Activated CD4-positive, alpha-beta memory T cell treated with anti-CD3 and anti-CD28 coated beads, Interleukin-2, amount 10 ng/mL, durations not matched to agents 7 days and 5 days (primary cell): ENCODE measurements at places on chromosomes 16 and 17.

DNA sequence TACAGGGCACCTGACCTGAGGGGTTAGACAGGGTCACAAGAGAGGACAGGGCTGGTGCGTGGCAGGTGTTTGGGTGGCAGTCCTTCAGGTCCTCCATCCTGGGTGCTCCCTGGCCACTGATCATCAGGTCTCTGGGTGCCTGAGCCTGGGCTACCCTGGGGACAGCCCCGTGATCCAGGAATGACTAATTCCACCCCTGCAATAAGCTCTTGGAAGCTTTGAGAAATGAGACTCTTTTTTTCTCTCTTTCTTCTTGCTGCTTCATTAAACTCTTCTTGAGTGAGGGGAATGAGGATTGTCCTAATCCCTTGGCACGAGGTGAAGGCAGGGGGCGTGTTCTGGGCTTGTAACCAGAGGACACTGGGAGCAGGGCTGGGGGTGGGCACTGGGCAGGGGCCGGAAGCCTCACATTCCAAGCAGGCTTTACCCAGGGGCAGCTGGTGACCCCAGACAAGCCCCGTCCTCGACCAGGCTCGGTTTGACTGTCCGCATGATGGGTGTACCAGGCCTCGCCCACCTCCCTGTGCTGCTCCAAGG, 21.4 kb upstream of the SPNS2 start:
- DNase-seq: no peak

DNA sequence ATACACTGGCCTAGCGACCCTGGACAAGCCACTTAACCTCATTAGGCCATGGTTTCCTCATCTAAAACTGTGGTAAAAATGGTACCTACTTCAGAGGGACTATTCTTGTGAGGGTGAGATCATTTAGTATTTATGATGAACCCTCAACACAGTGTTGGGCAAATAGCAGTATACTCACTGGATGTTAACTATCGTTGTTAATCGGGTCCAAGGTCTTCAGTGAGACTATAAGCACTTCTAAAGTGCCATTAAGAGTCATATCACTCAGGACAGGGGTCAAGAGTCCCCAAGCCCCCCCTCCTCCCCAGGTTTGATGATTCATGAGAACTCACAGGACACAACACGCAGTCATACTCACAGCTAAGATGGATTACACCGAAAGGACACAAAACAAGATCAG, 11.0 kb downstream of the TK2 start:
- DNase-seq: no peak

GRCh38 chr16:81593481-81593880, 148.9 kb downstream of the CMIP start:
- no peak for DNase-seq

DNA sequence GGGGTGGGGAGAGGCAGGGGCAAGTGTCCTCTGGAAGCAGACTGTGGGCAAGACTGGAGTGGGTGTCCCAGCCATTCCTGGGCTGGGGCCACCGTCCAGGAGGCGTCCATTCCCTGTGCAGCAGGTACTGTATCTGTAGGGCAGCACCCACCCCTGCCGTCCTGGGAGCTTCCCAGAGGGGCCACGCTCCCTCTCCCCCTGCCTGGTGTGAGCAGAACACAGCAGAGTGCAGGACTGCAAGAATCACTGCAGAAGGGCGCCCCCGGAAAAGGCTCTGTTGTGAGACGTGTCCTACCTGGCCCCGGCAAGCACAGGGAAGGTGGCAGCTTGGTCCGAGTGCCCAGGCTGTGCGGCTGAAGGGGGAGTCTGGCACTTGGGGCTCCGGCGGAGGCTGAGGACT, 70.3 kb downstream of the KLHDC4 start:
- no peak for DNase-seq

DNA sequence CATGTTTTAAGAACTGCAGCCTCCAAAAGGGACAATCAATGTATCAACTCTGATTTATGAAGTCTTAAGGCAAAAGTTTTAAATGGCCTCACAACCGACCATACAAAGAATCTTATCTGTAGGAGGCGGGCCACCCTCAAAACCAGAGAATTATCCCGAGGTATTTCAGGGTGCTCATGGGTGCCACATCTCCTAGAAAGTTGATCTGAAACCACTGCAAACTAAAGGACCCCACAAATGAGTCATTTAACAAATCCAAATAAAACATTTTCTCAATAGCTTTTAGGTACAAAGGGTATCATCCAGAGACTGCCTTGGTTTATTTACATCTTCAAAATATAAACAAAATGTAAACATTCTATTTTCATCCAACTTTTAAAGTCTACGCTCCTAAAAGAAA, 6.8 kb downstream of the ERN1 start:
- no peak for DNase-seq

DNA sequence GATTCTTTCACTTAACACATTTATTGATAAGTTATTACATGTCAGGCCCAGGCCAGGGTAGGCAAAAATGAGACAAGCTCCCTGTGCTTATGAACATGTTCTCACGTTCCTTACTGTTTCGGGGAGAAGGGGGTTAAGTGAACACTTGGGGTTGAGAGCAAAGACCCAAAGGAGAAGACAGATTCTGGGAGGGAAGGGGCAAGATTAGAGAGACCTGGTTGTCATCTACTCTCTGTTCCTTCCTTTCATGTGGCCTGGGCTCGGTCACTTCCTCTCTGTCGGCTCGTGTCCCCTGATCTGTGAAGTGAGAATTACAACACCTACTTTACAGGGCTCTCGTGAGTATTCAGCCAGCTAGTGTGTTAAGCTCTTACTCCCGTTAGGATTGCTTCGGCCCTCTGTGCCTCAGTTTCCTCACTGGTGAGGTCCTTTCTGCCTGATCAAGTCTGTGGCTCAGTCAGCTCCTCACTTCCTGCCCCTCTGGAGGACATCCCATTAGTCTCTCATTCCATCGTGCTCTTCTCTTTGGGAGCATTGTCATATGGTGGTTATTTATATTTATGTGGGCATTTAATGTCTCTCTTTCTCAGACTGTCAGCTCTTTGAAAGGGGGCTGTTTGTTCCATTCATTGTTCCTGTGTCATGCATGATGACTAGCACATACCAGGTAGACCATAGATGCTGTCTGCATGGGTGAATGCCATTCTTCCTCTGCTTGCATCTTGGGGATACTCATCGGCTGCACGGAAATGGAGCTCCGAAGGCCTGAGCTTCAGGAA, 38.9 kb downstream of the PLCG2 start:
- DNase-seq: no peak

GRCh38 chr17:8148560-8148959, 3.6 kb downstream of the PER1 start:
- DNase-seq: no peak

DNA sequence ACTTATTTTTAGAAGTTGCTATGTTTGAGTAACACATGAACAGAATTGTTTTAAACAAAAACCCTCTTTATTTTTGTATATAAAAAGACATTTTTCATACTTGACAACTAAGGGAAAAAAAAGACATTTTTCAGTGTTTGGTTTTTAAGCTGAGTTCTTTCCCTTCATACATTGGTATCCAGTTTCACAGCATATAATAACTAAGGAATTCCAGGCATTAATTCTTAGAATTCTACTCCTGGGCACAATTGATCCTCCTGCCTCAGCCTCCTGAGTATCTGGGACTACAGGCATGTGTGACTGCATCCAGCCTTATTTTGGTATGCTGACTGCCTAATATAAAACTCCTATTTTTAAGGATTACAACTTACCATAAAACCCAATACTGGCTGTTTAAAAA, 8.4 kb downstream of the FBXO47 start:
- no peak for DNase-seq

- DNase-seq: no peak
These were observed 6.0 kb downstream of the MXRA7 start for GRCh38 chr17:76704805-76705204.
